ENCODE measurements at places on chromosomes 16 and 17.

GRCh38 chr16:606656-607307 lies 16.9 kb downstream of the RAB40C start:
- no peak for DNase-seq

DNA sequence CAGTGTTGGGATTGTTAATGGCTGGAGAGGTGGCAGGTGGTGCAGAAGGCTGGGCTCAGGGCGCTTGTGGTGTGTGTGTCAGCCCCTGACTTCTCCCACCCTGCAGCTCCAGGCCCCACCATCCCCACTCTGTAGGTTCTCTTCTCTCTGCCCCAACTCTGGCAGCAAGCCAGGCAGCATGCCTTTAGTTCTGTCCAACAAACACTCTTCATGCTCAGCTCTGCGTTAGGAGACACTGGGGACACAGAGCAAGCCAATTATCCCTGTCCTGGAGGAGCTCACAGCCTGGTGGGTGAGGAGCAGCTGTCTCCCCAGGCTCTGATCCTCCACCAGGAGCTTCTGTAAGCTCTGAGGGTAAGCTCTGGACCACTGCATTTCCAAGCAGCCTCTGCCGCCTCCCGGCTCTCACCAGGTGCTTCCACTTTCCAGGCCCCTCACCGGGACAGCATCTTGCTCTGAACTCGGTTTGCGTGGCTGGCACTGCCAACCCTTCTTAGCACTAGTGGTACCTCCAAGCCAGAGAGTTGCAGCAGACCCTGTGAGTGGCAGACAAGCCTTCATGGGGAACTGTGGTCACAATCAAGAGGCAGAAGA lies 34.3 kb upstream of the WSCD1 start:
- DNase-seq, result no peak

DNA sequence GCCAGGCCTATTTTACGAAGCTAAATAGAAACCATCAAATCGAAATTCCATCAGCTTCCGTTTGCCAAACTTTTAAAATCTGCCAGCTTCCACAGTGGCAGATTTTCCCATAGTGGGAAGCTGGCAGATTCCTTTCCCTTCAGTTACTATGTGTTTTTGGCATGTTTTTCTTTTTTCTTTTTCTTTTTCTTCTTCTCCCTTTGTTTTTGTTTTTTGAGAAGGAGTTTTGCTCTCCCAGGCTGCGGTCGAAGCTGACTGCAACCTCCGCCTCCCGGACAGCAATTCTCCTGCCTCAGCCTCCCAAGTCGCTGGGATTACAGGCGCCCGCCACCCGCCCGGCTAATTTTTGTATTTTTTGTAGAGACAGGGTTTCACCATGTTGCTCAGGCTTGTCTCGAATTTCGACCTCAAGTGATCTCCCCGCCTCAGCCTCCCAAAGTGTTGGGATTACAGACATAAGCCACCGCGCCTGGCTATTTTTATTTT lies 684 bp upstream of the CWC25 start:
- DNase-seq, result no peak

- DNase-seq, result no peak
Observed at GRCh38 chr16:84753412-84754326, 53.9 kb downstream of the USP10 start.

DNA sequence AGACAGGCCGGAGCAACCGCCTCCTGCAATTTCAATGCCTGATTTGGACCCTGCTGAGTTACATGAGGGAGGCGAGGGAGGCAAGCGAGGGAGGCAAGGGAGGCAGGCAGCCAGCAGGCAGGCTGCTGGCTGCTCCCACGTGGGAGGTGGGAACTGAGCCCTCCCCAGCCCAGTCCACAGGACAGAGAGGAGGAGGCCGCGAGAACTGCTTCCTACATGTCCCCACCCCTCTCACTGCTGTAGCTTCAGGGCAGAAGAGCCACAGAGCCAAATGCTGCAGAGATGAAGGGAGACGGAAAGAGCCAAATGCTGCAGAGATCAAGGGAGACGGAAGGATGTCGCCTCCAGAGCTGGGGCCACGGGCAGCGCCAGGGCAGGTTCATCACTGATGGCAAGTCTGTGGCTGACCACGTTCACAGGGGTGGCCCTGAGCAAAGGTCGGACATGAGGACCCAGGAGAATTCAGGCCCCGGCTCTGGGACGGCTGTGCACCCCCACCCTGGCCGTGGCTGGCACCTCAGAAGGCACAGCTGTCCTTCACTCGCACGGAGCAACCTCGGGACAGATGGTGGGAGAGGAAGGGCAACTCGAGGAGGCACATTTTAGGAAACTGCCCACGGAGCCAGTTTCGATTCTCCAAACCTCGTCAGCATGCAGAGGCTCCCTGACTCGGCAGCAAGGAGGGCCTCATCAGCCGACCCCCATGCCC lies 21.5 kb downstream of the RPH3AL start:
- no peak for DNase-seq

GRCh38 chr16:66682271-66682670 lies 14.3 kb downstream of the CMTM4 start:
- no peak for DNase-seq

DNA sequence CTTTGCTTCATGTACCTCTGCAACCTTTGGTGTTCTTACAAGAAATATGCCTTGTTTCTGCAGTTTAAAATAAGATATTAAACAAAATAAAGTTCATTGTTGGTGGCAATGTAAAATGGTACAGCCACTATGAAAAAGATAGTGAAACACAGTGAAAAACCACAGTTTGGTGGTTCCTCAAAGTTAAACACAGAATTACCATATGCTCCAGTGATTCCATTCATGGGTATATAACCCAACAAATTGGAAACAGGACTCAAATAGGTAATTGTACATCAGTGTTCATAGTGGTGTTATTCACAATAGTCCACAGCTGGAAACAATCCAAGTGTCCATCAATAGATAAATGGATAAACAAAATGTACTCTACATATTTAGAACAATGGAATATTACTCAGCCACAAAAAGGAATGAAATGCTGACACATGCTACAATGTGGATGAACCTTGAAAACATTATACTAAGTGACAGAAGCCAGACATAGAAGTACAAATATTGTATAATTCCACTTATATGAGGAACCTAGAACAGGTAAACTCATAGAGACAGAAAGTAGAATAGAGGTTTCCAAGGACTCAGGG lies 49.2 kb downstream of the CUEDC1 start:
- DNase-seq, result no peak

DNA sequence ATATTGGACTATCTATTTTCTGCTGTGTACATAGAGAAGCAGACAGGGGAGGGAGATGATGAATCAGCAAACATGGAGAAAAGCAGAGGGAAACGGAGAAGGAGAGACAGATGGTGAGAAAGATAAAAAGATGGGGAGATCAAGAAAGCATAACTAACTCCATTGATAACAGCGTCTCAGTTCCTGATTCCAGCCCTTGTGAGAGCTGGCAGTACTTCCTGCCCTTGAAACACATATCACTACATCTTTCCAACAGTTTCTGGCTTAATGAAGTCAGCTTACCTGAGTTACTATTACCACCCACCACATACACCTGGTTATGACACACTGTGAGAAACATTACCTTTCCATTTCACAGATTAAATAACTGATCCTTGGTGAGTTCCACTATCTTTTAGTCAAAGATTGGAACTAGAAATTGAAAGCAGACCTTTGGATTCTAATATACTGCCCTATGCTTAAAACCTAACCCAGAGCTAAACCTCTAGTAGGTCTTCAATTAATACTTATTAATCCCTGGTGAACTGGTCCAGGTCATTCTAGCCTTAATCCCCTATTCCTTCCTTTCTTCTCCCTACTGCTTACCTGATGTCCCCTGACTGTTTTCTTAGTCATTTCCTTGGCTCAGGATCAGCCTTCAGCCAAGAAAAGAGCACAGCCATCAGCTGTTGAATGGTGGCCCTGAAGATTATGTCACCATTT lies 346.6 kb upstream of the CCL2 start:
- DNase-seq, result no peak

All from stimulated activated CD8-positive, alpha-beta memory T cell treated with anti-CD3 and anti-CD28 coated beads, Interleukin-15, amount 100 ng/mL, for 1 hour (primary cell).